ENCODE measurements at places on chromosomes 2 and 18. TPM values are rescaled to one million over a fixed set of nuclear protein-coding genes. Genes with fewer than 3 reads are reported as not detected.

- no peaks in the 10 kb centered on the region for H3K4me1 ChIP-seq
- DNase-seq = no peak
- peak overlapping the region; percentile 87 for H3K4me3 ChIP-seq
- H3K27ac ChIP-seq = peak overlapping the region; percentile 87
- H3K27me3 ChIP-seq = no peaks in the 10 kb centered on the region
These were observed 453 bp upstream of the ANTXR1 start for GRCh38 chr2:69012310-69013141.

GRCh38 chr2:54809819-54810218 lies 86.4 kb downstream of the EML6 start:
- no peak overlapping the region for H3K4me3 ChIP-seq
- H3K27ac ChIP-seq = no peak overlapping the region
- H3K36me3 ChIP-seq = no peaks in the 10 kb centered on the region
- DNase-seq = no peak

Gene SERPINB4
- total RNA-seq = not detected

- no peaks in the 10 kb centered on the region for H3K36me3 ChIP-seq
- H3K4me3 ChIP-seq = no peak overlapping the region
- H3K4me1 ChIP-seq = peaks cover 4% of the 10 kb centered on the region
- DNase-seq = no peak
- no peaks in the 10 kb centered on the region for H3K27me3 ChIP-seq
These were observed 69.6 kb upstream of the MGAT4A start for GRCh38 chr2:98800330-98801064.

GRCh38 chr18:13315000-13315399 lies 96.4 kb downstream of the LDLRAD4 start:
- H3K4me1 ChIP-seq = peaks cover 12% of the 10 kb centered on the region
- H3K27me3 ChIP-seq = no peaks in the 10 kb centered on the region
- no peak for DNase-seq
- H3K36me3 ChIP-seq = peaks cover 7% of the 10 kb centered on the region
- peak overlapping the region; percentile 10 for H3K27ac ChIP-seq
- no peak overlapping the region for H3K4me3 ChIP-seq

DNA sequence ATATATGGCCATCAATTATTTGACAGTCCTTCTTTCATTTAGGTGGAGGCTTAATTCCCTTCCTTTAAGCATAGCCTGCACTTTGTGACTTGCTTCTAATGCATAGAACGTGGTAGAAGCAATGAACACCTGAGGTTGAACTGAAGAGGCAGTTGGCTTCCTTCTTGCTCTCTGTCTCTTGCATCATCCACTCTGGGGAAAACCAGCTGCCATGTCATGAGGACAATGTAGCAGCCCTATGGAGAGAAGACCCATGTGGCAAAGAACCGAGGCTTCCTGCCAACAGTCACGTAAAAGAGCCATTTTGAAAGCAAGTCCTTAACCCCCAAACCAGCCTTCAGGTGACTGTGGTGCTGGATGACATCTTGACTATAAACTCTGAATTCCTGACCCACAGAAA lies 46.8 kb downstream of the ATOH8 start:
- H3K36me3 ChIP-seq = peaks cover 7% of the 10 kb centered on the region
- H3K4me3 ChIP-seq = no peak overlapping the region
- DNase-seq = no peak
- H3K4me1 ChIP-seq = peaks cover 20% of the 10 kb centered on the region
- no peaks in the 10 kb centered on the region for H3K27me3 ChIP-seq
- H3K27ac ChIP-seq = no peak overlapping the region

Gene CCT7
- total RNA-seq = 226 TPM
